ENCODE measurements at places on chromosomes 6 and 20.

- no peak for DNase-seq
Measured at GRCh38 chr20:50572938-50573777, 63.0 kb downstream of the PTPN1 start.

- DNase-seq, result no peak
Measured at GRCh38 chr6:37074053-37074827, 68.8 kb downstream of the FGD2 start.

DNA sequence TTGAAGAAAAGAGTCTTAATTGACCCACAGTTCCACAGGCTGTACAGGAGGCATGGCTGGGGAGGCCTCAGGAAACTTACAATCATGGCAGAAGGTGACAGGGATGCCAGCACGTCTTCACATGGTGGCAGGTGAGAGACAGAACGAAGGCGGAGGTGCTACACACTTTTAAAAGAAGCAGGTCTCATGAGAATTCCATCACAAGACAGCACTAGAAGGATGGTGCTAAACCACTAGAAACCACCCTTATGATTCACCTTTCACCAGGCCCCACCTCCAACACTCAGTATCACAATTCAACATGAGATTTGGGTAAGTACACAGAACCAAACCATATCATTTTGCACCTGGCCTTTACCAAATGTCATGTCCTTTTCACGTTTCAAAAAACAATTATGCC lies 20.9 kb downstream of the TAGAP start:
- DNase-seq, result peak; percentile 19

- DNase-seq, result no peak
Measured at GRCh38 chr6:132490024-132490423, 22.9 kb downstream of the STX7 start.

- DNase-seq, result peak; percentile 66
Measured at GRCh38 chr20:62822788-62823651, 6.2 kb downstream of the COL9A3 start.

GRCh38 chr6:50681213-50681824 lies 32.0 kb upstream of the TFAP2D start:
- no peak for DNase-seq

DNA sequence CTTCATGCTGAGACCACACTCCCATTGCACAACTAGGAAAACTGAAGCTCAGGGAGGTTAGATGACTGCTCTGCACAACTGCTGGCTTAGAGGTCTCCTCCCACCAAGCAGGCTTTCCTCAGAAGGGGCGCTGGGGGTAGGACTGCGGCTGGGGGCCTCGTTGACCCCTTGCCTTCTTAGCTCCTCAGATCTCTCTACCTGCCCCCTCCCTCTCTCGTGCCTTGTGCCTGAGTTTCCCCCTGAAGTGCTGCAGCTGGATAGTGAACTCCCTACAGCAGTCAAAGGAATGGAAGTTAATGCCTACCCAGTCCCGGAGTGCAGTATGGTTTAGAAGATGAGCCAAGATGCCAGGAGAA lies 149.8 kb downstream of the GRM4 start:
- no peak for DNase-seq

All from activated CD8-positive, alpha-beta T cell treated with anti-CD3 and anti-CD28 coated beads, Interleukin-2, amount 10 ng/mL, durations not matched to agents 7 days and 5 days (primary cell).